ENCODE measurements at places on chromosomes 2 and 18.

DNA sequence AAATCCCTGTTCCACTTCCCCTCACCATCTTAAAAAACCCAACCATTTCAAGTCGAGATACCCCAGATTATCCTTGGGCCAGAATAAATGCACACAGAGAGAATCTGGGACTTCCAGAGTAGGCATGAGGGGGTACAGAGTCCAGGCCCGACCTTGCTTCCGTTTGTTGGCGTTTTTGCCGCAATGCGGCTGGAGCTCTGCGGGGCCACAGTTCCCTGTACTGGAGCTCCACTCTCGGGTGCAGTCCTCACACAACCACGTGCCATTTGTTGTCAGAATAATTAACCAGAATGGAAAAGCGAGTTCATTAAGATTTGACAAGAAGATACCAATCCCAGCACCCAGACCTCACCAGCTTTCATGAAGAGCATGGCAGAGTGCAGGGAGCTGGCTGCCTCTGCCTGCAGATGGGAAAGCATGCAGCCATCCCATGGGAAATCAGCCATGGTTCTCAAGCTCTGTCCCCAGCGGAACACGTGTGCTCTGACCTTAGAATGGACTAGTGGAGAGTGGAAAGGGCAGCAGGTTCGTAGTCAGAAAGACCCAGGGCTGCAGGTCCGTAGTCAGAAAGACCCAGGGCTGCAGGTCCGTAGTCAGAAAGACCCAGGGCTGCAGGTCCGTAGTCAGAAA is 472.8 kb downstream of the EIPR1 start:
- no peak for DNase-seq

GRCh38 chr18:77255426-77256105 is 5.9 kb downstream of the GALR1 start:
- DNase-seq: no peak

- no peak for DNase-seq
Measured at GRCh38 chr2:186887107-186888090, 38.4 kb upstream of the ZSWIM2 start.

GRCh38 chr2:141767691-141768090 is 363.1 kb downstream of the LRP1B start:
- DNase-seq: no peak

All from left renal cortex interstitium (tissue), 4 donors.